ENCODE measurements at places on chromosomes 16 and 17.

GRCh38 chr17:81272616-81273015 lies 22.5 kb downstream of the SLC38A10 start:
- no peak for DNase-seq

GRCh38 chr17:21460358-21460757 lies 84.2 kb downstream of the KCNJ12 start:
- DNase-seq = no peak

- DNase-seq = no peak
Measured at GRCh38 chr17:4304417-4305027, 40.7 kb upstream of the ANKFY1 start.

DNA sequence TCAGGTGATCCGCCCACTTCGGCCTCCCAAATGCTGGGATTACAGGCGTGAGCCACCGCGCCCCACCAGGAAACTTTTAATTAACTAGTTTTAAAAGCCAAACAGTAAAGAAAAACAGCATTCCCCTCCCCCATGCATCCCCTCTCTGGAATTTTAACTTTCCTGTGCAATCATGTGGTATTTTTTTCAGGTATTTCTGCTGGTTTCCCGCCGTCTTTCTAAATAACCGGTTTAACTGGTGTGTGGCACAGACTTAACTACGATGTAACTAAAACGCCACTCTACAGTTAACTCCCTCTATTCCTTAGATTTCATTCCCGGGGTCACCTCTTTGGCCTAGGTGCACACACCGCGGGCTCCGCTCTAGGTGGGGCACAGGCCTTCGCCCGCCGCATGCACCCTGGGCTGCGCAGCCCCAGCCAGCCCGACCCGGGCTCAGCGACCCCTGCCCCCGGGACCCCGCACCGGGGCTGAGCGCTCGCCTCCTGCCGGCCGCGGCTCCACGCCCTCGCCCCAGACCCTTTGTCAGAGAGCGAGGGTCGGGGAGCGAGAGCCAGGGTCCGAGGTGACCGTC lies 15.1 kb upstream of the UTP6 start:
- DNase-seq = no peak

Measured in left renal cortex interstitium (tissue), 4 donors.